ENCODE measurements at places on chromosomes 12 and 14. TPM values are rescaled to one million over a fixed set of nuclear protein-coding genes. Genes with fewer than 3 reads are reported as not detected.

- no peak for DNase-seq
Measured at GRCh38 chr12:52644078-52644415, 8.0 kb downstream of the KRT2 start.

Gene AMN
- polyA plus RNA-seq, result 1.0 TPM

DNA sequence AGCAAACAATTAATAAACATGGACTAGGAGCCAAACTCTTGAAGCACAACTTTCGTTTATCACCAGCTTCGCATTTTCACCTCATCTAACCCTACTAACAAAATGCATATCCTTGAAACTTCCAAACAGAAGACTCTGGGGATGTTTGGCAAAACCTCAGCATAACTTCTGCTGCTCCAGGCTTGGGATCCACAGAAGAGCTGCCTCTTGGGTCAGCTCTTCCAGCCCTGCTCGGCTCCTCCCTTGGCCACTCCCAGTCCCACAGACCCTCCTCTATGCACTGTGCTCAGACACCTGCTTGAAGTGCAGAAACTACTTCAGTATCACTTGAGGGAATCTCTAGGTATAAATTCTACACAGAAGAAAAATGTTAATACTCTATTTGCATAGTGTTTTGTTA is 110.0 kb upstream of the AMIGO2 start:
- DNase-seq, result no peak

Gene NAA25
- polyA plus RNA-seq, result 18.8 TPM

DNA sequence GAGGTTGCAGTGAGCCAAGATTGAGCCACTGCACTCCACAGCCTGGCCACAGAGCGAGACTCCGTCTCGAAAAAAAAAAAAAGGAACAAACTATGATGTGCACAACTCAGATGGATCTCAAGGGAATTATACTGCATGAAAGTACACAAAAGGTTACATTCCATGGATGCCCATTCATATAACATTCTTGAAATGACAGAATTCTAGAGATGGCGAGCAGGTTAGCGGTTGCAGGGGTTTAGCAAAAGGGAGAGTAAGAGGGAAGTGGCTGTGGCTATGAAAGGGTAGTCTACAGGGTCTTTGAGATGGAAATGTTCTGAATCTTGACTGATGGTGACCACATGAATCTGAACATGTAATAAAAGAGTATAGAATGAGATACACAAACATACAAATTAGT is 49.7 kb downstream of the CKB start:
- no peak for DNase-seq

DNA sequence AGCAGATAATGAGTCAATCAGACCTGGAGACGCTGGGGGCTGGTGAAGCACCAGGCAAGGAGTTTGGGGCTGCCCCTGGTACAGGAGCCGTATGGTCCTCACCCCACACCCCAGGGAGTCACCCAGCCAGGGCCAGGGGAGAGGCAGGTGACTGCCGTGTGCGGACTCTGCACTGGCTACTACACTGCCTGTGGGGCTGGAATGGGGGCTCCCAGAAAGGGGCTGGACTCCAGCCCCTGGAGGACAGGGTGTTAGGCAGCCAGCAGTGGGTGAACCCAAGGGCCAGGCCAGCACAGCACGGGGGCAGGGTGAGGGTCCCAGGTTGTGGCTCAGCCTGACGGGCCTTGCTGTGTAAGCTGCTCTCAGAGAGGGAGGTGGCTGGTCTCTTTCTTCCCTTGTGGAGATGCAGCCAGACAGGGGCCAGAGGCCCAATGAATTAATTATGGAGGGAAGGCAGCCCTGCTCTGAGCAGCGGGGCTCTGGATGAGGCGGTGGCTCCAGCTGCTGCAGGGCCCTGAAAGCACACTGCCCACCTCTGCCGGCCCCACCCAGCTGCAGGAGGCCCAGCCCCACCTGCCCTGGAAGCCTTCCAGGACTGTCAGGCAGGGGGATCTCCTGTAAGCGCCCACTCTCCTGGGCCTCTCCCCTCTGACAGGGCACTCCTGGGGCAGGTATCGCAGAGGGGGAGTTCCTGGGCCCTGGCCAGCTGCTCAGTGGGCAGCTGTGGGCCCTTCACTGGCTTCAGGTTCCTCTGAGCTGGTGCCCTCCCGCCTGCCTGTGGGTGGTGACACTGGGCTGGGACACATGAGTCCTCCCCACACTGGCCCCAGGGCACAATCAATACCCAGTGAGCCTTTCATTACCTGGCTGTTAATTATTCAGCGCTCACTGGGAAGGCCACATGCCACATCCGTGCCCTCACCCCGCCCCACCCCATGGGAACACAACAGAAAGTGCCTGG is 142.5 kb upstream of the C14orf180 start:
- DNase-seq, result no peak

Gene CACNA2D4
- 2.6 TPM for polyA plus RNA-seq

Gene BMAL2
- 2.7 TPM for polyA plus RNA-seq

GRCh38 chr12:67710582-67710981 is 62.0 kb downstream of the DYRK2 start:
- DNase-seq, result no peak

Gene TSPAN9
- polyA plus RNA-seq, result 81.3 TPM

GRCh38 chr12:62250671-62251608 is 9.3 kb upstream of the USP15 start:
- no peak for DNase-seq

Gene PHLDA1
- polyA plus RNA-seq, result 51.3 TPM

GRCh38 chr12:120453977-120454376 is 7.7 kb downstream of the GATC start:
- DNase-seq, result no peak

DNA sequence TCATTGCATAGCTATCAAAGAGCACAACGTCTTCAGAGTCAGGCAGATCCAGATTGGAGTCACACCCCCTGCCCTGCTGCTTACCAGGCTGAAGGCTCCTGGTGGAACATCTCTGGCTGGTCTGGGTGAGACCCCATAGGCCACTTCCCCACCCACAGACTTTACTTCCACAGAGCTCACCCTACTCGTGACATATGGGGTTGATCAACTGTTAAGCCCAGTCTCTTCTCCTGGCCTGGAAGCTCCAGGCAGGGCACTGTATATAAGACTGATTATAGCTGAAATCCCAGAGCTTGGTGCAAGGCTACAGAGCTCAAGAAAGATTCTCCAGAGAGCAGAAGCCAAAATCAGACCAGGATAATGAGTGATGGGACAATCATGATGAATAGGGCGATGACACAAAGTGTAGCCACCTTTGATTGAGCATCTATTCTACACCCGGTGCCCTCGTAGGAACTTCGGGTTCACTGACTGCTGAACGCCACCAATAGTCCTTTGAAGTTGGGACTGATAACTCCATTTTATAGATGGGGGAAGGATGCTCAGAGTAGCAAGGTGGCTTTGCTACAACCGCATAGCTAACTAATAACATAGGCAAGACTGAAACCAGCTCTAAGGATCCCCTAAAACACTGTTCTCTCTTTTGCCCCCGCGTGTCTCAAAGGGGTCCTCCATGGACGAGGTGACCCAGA is 287.8 kb downstream of the BCL11B start:
- no peak for DNase-seq

Gene PUS7L
- 14.8 TPM for polyA plus RNA-seq

DNA sequence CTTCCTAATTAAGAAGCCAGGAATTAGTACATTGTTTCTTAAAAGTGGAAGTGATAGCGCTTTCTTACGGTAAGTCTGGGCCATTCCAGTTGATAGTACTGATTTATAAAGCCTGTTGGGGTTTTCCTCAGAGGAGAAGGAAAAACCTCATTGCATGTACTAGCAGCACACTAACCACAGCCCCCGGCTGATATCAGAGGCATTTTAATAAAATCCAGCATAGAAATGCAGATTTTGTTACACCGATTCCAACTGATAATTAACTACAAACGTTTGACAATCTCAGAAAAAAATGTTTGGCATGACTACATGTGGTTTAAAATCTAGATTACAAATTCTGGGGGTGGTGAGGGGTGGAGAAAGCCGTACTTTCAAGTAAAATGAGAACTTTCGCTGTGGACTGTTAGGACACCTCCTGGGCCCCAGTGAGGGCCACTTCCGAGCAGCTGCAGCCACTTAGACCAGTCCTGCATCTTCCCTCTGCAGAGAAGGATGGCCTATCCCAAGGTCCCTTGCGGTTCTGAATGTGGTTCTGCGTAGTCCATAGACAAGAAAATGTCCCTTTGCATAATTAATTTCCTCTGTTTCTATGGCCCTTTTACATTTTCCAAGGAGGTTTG is 374.4 kb downstream of the NUAK1 start:
- no peak for DNase-seq

GRCh38 chr12:67876305-67876915 is 112.8 kb upstream of the IFNG-AS1 start:
- no peak for DNase-seq

GRCh38 chr12:67068761-67069450 is 200.3 kb upstream of the CAND1 start:
- DNase-seq, result peak; percentile 23

GRCh38 chr12:49264466-49264872 is 413 bp upstream of the TUBA1C start:
- DNase-seq, result no peak

- no peak for DNase-seq
Measured at GRCh38 chr12:52522346-52523011, 2.3 kb upstream of the KRT5 start.

DNA sequence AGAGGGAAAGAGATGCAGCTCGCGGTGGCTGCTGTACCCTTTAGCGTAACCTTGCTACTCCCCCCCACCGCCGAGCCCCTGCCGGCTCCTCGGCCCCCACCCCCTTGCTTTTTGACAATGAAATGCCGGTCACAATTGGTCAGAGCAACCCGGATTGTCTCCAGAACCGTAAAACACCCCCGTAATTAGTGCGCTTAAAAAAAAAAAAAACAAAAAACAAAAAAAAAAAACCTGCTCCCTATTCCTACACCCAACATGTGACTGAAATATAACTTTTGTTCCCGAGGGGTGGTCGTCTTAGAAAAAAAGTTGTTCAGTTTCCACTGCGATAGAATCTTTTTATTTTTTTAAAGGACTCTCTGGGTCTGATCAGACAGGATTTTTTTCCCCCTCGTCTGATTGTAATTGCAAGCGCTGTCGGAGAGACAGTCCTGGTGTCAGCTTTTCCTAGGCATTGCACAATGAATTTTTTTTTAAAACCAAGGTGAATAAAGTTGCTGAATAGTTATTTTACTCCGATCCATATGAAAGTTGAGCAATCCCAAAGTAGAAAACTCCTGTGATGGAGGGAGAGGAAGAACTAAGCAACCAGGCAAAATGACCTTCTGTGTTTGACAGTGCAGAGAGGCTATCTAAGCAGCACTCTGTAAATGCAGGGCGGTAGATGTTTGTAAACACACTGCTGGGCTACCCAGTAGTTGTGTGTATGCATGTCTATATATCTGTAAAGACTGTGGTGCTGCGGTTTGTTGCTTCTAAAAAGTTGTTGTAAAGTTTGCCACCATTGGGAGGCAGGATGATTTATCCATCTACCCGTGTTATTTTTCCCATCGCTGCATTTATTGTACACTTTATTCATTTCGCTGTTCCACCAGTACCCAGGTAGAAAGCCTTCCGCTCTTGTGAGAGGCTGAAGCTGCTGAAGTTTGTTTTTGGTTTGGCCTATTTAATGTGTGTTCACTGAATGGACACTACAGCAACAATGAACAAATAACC is 1.1 kb downstream of the ETV6 start:
- no peak for DNase-seq

DNA sequence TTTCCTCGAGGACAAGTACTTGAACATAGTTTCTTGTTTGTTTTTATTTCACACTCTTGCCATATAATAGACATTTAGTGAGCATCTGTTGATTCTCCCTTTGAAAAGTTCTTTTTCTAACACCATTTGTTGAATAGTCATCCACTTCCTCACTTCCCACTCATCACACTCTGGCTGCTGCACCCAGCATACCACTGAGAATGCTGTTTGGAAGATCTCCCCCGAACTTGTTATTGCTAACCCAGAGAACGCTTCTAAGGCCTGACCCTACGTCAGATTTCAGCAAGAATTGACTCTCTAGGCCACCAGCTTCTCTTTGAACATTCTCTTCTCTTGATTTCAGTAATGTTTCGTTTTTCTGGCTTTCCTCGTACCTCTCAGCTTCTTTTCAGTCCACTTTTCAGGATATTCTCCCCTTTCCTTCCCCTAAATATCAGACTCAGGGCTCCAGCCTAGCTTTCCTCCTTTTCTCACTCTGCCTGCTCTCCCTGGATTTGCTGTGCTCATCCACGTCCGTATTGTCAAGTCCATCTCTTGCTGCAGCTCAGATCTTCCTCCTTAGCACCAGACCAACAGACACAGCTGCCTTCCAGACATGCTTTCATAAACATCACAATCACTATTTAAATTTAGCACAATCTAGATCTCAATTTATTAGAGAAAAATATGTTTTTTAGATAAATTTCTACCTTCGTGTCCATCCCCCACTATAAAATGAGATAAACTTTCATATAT is 94.0 kb upstream of the SLC38A4 start:
- no peak for DNase-seq

Gene ACSM4
- polyA plus RNA-seq, result 0.05 TPM

DNA sequence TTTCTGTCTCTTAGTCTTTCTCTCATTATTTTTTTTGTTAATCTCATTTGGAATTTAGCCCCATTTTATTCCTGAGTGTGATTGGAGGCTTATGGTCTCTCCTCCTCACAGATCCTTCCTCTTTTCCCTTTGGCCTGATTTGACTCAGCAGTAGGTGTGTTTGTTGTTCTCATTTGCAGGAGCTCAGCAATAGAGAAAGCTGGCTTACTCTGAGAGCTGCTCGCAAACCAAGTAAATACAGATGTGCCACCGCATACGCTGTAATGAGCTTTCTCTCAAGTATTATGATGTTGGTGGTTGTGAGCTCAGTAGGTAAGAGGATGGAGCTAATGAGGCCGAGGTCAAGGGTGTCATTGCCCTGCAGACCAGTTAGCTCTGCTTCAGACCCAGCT is 206.5 kb downstream of the ETV6 start:
- DNase-seq, result no peak

Gene POTEM
- not detected for polyA plus RNA-seq

- no peak for DNase-seq
Measured at GRCh38 chr12:54156578-54156977, 32.2 kb downstream of the SMUG1 start.

Measured in right lung (tissue), 10 donors.